ENCODE measurements at places on chromosomes 7 and 10.

GRCh38 chr7:158004123-158004490 is 583.5 kb downstream of the PTPRN2 start:
- DNase-seq: no peak

- DNase-seq: no peak
Measured at GRCh38 chr7:158345731-158346130, 241.9 kb downstream of the PTPRN2 start.

DNA sequence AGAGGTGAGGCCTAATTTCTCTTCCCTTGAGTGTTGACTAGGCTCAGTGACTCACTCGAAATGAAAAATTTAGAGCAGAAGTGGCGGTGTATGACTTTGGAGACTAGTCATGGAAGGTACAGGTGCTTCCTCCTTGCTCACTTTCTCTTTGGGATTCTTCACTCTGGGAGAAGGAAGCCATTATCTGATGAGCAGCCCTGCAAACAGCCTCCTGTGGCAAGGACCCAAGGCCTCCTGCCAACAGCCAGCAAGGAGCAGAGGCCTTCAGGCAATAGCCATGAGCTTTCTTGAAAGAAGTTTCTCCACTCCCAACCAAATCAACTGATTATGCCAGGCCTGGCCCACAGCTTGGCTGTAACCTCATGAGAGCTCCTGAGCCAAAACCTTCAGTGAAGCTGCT is 369.6 kb upstream of the VWC2 start:
- DNase-seq: no peak

DNA sequence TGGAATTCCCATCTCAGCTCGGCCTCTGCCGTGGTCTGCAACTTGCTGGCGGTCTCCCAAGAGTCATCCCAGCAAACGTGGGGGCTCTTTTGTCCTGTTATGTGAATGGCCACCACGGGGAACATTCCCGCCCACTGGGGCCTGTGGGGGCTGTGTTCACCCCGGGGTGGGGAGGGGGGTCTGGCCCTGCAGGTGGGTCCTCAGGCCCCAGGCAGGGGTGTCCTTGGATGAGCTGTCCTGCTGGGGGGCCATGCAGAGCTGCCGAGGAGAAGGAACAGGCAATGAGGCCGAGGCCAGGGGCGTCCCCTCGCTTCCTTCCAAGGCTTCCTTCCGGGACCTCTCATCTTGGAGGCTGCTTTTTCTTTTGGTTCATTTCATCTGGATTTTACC is 24.4 kb upstream of the PITRM1 start:
- DNase-seq: no peak

- no peak for DNase-seq
Measured at GRCh38 chr7:70761711-70762328, 370.1 kb upstream of the GALNT17 start.

- no peak for DNase-seq
Measured at GRCh38 chr10:88415533-88416130, 167.5 kb downstream of the RNLS start.

DNA sequence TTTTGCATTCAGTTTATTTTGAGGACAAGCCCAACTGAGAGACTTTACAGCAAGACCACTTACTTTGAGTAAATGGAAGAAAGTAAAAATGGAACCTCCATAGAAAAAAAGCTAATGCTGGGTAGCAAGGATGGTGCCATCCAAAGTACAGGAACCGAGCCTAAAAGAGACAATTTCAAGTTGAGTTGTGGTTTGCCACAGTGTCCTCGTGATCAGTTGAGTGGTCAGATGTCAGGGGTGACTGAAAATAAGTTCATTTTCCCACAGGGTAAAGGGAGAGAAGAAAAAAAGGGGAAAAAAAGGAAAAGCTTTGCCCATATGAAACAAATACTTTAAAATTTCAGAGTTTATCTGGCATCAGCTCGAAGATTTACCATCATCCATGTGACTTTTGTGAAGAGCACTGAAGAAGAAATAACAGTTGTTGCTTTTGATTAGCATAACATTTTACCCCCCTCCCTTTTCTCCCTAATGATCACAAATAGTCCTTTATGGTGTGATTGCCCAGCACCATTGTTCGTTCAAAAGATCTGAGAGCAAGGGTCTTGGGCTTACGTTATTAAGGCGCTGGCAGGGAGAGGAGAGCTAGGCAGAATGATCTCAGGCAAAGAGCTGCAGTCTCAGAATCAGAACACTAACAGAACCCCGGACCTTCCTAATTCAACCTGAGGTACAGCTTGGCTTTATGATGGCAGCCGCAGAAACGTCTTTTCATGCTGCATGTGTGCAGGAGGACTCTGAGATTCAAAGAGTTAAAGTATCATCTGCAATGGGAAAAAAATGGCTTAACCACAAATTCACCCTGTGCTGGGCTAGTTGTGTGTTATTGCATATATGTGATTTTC is 338.1 kb downstream of the RNLS start:
- DNase-seq: no peak

DNA sequence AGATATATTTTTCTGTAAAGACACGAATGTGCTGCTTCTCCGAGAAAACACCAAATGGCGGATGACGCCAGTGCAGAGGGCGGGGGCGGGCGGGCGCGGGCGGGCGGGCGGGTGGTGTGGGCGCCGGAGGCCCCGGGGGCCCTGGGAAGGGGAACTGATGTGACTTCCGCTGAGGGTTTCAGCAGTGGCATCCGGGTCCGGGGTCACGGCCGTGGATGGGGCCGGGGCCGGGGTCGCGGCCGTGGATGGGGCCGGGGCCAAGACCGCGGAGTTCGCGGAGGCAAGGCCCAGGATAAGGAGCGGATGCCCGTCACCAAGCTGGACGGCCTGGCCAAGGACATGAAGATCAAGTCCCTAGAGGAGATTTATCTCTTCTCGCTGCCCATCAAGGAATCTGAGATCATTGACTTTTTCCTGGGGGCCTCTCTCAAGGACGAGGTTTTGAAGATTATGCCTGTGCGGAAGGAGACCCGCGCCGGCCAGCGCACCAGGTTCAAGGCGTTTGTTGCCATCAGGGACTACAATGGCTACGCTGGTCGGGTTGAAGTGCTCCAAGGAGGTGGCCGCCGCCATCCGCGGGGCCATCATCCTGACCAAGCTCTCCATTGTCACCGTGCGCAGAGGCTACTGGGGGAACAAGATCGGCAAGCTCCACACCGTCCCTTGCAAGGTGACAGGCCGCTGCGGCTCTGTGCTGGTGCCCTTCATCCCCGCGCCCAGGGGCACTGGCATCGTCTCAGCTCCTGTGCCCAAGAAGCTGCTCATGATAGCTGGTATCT is 20.3 kb upstream of the IGF2BP3 start:
- no peak for DNase-seq

DNA sequence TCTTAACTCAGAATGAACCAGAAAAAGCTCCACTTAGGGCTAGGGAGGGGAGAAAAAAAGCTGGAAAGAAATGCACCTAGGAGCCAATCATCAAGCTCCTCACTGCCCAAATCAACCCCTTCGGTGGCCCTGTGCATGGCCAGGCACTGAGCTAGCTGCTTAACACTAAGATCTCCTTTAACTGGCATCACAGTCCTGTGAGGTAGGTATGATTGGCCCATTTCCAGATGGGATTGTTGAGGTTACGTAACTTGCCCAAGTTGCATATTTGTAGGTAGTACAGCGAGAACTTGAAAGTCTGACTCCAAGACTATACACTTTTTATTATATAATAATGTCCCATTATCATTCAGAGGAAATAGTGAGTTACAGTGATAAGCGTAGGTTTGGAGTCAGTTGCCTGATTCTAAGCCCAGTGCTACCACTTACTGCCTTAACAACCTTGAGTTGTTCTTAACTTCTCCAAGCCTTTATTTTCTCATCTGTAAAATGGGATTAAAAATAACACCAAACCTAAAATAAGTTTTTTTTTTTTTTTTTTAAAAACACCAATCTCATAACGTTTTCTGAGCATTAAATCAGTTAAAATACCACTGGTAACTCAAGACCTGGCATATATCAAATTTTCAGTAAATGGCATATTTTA is 37.2 kb upstream of the ACSL5 start:
- DNase-seq: peak; percentile 93

DNA sequence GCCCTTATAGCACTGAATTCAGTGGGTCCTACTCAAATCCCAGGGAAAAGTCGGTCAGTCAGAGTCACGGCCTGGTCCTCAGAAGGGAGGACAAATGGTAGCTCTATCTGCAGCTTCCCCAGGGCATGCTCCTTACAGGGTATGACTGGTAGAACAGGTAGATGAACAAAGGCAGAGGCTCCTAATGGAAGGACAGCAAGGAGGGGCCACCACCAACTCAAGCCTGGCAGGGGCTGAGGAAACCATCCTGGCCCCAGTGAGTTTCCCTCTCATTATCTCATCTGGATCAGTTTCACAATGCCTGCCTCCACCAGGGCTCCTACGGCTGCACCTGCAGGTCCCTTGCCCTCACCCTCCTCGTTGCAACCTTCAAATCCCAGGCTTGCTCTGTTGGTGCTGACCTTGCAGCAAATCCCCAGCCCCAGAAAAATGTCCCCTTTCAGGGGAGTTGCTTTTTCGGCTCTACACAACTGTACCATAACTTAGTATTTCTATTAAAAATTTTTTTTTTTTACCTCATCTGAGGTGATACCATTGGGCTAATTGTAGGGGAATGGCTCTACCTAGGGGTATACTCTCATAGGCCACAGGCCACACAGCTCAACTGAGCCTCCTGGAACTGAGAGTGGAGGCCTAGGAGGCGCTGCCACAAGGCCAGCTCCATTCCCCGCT is 2.4 kb upstream of the MYO1G start:
- no peak for DNase-seq

DNA sequence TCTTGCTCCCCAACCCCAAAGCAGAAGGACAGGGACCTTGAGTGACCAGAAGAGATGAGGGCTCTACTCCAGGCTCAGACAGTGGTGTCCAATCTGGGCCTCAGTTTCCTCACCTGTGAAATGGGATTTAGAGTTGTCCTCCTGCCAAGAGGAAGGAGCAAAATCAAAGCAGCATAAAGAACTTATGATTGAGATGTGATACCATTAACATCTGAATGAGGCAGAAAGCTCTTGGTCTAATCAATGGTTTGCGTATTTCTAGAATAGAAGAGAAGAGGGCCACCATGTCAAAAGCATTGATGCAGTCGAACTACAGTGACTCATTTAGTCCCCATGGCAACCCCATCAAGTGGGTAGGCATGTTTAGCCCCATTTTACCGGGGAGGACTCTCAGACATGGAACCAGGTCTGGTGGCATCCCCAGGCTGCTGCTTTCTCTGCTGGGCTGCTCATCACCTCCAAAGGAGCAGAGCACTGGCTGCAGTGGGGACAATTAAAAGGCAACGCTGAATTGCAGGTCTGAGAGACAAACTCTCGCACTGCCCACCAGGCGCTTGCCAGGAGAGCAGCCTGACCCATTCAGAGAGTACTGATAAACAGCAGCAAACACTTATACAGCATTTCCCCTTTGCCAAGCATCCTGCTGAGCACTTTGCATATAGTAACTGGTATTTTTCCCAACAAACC is 175.9 kb downstream of the NEURL1 start:
- DNase-seq: no peak

DNA sequence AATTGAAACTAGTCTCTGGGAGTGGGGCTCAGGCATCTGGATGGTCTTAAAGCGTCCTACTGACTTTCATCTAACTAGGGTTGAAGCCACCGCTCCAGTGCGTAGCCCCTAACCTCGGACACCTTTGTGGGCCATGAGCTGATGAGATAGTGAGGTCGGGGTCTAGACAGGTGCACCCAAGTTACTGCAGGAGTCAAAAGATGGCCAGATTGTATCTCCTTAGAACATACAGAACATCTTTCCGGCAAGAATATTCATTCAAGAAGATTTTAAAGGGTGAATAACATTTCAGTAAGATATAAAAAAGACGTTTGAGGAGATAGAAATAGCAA is 20.6 kb downstream of the RBM17 start:
- no peak for DNase-seq

DNA sequence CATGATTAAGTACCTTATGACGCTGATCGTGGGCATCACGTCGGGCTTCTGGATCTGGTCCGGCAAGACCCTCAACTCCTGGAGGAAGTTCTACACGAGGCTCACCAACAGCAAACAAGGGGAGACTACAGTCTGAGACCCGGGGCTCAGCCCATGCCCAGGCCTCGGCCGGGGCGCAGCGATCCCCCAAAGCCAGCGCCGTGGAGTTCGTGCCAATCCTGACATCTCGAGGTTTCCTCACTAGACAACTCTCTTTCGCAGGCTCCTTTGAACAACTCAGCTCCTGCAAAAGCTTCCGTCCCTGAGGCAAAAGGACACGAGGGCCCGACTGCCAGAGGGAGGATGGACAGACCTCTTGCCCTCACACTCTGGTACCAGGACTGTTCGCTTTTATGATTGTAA is 2.5 kb downstream of the FZD1 start:
- DNase-seq: peak; percentile 16

GRCh38 chr10:55369670-55370420 is 568.8 kb upstream of the PCDH15 start:
- no peak for DNase-seq

GRCh38 chr10:8272794-8273425 is 218.4 kb downstream of the GATA3 start:
- DNase-seq: no peak

GRCh38 chr7:102248456-102249395 is 37.9 kb upstream of the SH2B2 start:
- no peak for DNase-seq

DNA sequence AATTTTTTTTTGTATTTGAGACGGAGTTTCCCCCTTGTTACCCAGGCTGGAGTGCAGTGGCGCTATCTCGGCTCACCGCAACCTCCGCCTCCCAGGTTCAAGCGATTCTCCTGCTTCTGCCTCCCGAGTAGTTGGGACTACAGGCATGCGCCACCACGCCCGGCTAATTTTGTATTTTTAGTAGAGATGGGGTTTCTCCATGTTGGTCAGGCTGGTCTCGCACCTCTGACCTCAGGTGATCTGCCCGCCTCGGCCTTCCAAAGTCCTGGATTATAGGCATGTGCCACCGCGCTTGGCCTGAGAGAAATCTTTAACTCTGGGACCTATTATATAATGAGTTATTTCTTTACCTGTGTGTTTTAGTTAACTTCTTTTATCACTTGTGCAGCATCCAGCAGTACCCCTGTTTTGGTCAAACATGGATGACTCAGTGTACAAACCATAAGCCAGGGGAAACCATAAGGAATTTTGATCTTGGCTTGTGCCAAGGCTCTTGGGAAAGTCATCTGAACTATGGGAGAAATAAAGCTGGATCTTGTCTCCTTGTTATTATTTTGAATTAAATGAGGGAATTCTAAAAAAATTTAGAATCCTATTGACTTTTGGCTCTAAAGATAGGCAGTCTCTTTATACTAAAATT is 23.6 kb upstream of the ZRANB1 start:
- DNase-seq: peak; percentile 28

DNA sequence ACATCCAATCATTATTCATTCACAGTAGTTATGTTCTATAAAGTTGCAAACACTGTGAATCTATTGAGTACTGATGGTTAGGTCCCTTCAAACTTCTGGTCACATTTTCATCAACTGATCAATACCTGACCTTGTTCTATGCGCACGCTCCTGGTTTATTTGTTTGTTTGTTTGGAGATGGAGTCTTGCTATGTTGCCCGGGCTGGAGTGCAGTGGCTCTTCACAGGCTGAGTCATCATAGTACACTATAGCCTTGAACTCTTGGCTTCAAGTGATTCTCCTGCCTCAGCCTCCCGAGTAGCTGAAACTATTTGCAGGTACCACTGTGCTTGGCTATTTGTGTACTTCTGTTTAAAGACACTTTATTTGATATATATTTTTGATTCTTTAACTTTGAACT is 19.3 kb downstream of the SND1 start:
- DNase-seq: no peak

GRCh38 chr7:112162142-112162766 is 43.9 kb downstream of the DOCK4 start:
- no peak for DNase-seq

GRCh38 chr10:30825495-30825894 is 195.9 kb upstream of the LYZL2 start:
- no peak for DNase-seq

Measured in small intestine (tissue), 16 donors.